NCI-H1436 (cell line): ENCODE measurements at places on chromosomes 13 and 19.

DNA sequence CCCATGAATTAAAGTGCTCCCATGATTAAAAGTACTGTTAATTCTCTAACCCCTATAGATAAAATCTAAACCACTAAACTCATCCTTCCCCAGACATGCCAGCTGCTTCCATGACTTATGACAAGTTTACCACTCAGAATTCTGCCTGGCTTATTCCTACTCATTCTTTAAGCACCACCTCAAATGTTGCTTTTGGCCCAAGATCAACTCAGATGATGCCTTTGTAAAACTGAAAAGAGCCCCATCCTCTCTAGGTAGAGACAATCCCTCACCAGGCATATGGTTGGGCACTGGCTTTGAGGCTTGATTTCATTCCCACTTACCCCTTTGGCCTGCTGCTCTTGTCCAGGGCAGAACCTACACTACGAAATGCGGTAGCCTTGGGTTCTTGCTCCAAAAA, 250.0 kb downstream of the DNAJC15 start:
- DNase-seq, result no peak

DNA sequence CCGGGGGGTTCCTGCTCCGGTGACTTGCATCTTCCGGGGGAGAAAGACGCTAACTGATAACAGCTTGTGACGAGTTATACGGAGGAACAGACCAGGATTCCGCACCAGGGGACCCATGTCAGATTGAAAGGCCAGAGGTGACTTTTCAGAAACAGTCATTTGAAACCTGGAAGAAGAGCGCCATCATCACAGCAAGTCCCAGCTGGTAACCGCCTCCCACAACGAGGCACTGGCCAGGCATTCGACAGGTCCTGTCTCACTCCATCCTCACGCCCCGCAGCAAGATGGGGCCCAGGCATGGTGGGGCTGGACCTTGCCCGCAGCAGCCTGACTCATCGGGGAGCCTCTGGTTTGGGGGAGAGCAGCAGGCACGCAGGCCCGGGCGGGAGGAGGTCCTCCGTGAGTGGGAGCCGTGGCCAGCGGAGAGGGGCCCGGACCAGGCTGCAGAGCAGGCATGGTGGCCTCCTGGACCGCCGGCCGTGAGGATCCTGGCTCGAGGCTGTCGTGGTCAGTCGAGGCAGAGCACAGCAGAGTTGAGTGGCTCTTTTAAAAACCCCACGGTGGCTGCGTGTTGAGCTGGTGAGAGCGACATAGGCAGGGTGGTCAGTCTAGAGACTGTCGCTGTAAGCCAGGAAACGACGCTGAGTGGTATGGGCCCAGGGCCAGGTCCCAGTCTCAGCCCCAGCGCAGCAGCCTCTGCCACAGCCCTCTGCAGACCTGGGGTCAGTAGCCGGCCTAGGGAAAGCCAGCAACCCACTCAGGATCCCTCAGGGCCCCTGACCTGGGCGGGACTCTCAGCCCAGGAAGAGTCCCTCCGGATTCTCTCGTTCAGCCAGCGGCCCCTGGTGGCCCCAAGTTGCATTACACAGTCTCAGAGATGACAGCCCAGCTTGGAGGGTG, 94.9 kb upstream of the MCF2L start:
- peak; percentile 67 for DNase-seq

GRCh38 chr13:41499452-41499851, 42.1 kb downstream of the RGCC start:
- no peak for DNase-seq

DNA sequence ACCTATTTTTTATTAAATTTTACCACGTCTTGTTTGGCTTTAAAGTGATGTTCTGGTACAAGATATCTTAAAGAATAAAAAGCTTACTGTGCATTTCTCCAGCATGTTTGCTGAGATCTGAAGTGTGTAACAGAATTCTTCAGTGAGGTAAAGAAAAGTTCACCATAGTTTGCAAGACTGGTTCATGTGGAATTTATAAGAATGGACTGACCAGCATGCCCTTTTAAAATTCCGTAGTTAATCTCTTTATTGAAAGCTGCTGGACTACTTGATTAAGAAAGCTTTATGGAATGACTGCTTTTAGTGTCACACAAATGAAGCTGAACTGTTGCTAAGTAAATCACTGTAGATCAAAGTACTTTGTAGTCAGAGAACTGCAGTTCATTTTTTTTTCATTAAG, 119.2 kb downstream of the GPC6 start:
- DNase-seq, result no peak

DNA sequence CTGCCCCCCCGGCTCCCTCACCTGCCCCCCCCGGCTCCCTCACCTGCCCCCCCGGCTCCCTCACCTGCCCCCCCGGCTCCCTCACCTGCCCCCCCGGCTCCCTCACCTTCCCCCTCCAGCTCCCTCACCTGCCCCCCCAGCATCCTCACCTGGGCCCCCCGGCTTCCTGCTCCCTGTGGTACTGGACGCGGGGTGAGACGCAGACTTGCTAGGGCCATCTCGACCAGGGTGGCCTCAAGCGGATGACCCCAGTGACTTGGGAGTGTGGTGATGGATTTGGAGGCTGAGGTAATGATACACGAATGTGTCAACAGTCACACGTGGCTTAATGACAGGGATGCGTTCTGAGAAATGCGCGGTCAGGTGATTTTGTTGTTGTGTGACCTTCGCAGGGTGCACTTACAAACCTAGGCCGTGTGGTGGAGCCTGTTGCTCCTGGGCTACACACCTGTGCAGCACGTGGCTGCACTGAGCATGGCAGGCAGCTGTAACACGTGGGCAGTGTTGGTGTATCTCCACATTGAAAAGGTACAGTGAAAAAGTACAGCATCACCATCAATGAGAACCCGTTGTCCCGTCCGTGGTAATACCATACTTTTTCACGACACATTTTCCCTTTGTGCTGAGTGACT, 197.8 kb downstream of the TEX29 start:
- DNase-seq, result peak; percentile 39

DNA sequence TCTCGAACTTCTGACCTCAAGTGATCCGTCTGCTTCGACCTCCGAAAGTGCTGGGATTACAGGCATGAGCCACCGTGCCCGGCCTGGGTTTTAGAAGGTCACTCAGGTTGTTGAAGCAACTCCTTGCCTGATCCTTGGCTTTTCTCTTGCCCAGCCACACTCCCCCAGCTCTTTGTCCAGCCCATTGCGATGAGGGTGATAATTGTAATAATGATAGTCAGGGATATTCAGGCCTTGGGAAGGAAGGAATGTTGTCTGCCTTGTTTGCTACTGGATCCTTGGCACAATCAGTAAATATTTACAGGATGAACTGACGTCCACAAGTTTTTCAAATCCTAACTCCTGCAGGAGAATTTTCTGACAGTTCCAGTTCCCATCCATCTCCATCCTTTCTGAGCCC, 1.8 kb downstream of the THOP1 start:
- DNase-seq, result no peak

DNA sequence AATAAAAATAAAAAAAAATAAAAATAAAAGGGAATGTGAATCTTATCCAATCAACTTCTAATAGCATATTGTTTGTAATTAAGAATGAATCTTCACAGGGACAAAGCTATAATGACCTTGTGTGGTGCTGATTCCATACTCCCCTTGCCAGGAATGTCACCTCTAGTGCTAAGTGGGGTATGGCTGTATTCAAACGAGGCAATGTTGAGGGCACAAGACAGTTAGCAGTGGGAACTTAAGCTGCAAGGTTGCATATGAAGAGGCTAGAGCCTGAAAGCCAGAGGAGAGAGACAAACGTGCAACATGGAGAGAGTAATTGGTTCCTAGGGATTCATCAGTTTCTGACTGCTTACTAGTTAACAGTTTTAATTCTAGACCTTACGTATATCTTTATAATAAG, 43.9 kb upstream of the CSNK1A1L start:
- DNase-seq, result no peak

DNA sequence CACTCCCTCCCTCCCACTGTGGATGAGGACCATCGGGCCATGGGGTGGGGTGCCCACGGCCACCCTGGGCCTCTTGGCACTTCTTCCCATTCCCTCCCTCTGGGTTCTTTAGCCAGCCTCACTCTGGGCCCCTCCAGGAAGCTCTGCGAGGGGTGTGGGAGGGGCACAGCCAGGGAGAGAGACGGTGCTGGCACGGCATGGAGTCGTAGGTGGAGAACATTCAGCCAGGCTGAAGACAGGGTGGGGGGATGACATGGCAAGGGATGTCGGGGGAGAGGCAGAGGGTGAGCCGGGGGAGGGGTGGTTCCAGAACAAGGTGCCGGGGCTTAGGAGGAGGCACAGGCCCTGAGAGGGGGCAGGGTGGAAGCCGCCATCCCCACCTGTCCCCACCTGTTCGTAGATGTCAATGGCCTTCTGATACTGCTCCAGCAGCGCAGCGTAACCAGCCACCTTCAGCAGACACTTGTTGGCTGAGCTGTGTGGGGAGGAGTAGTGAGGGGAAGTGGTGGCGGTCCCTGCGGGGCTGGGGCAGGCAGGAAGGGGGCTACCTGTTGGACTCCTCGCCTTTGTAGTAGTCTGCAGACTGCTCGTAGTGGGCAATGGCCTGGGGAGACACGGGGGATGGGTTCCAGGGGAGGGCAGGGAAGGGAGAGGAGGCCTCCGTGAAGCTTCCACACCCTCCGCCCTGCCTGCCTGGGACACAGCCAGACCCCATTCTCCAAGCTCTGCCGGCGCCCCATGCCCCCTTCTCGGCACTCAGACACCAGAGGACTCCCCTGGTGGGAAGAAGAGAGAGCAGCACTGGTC, 8.8 kb upstream of the KPTN start:
- DNase-seq, result no peak

DNA sequence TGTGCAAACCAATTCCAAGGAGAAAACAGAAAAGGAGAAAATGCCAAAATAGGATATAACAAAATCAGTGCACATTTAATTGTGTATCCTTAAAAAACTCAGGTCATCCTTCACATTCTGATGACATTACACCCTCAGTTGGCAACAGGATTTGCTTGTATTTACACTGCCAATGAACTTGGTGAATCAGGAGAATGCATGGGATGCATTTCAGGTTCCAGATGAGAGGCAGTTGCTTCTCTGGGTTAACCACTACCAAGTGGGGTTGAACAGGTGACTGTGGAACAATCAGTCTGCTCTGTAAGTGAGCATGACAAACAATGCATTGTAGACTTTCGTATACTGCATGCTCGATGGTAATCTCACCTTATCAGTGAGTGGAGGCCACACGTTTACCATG, 79.1 kb downstream of the STARD13 start:
- DNase-seq, result no peak

GRCh38 chr13:78753435-78753834, 94.5 kb upstream of the OBI1 start:
- no peak for DNase-seq

GRCh38 chr13:110644892-110645521, 29.7 kb downstream of the NAXD start:
- no peak for DNase-seq

- no peak for DNase-seq
These were observed 37.8 kb upstream of the GAS6 start for GRCh38 chr13:113901642-113902041.

- no peak for DNase-seq
These were observed 210.7 kb upstream of the EDNRB start for GRCh38 chr13:78129359-78129758.

DNA sequence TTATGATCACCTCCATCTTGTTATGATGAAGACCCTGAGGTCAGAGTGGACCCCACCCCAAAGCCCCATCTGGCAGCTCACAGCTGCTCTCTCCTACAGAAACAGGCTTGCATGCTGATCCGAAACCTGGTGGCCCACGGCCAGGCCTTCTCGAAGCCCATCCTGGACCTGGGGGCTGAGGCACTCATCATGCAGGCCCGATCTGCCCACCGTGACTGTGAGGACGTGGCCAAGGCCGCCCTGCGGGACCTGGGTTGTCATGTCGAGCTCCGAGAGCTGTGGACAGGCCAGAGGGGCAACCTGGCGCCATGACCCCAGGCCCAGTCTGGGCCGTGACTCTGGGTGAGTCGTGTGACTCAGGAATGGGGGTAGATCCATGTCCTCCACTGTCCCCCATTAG, 6.5 kb upstream of the SLC25A42 start:
- no peak for DNase-seq

GRCh38 chr13:110520431-110521295, 40.9 kb downstream of the RAB20 start:
- no peak for DNase-seq

GRCh38 chr19:37692956-37693620, 26.5 kb downstream of the ZNF607 start:
- DNase-seq, result no peak

DNA sequence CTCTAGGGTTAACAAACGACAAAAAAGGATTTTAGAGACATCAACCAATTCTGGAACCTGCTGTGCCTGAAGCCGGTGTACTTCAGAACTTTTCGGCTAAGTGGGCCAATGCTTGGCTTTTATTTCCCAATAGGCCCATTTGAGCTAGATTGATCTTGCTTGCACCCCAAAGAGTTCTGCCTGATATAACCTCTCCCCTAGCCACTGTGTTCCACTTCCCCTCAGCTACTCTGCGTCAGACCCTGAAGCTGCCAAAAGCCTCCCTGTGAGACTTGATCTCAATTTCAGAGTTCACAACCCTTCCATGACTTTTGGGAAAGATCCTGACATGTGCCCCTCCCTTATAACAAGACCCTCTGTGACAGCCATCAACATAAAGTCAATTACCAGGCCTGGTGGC, 5.6 kb upstream of the SIGLEC14 start:
- DNase-seq, result no peak

DNA sequence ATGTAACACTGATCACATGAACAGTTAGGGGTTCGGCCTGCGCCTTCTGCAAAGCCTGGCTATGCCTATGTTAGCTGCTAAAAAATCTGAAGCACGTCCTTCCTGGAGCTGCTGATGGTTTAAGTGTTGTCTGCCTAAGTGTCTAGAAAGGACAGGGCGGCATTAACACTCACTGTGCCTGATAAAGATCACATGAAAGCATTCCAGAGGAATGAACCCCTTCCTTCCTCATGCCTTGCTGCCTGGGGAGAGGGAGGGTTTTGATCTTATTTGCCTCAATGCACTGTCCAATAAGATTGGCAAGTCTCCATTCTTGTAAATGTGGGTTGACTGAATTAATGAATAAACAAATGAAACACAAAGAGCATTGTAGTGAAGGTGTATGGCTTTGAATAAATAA, 5.2 kb downstream of the DOCK9 start:
- DNase-seq, result no peak

- no peak for DNase-seq
These were observed 388.7 kb upstream of the NBEA start for GRCh38 chr13:34553376-34553775.

DNA sequence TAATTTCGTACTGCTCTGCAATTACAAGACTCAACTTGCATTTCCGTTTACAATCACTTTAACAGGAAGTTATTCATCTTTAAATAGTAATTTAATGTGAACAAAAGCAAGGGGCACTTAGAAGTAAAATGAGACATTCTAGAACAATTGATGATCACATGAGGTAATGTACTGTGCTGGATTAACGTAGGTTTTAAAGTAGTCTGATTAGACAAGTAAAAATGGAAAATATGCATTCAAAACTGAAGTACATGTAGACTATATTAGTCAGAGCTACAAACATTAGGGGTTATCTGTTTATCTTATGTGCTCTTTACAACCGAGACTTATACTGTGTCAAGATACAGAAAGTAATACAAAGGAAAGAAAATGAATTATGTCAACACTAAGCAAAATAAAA, 1528.0 kb downstream of the SLITRK5 start:
- peak; percentile 54 for DNase-seq
